Panc1 (cell line): ENCODE measurements at places on chromosomes 2 and 18. TPM values are rescaled to one million over a fixed set of nuclear protein-coding genes. Genes with fewer than 3 reads are reported as not detected.

Gene TSPYL6
- not detected for total RNA-seq

Gene CFAP65
- total RNA-seq, result 0.33 TPM

Gene ANKRD12
- total RNA-seq, result 30.7 TPM

Gene GTF2A1L
- not detected for total RNA-seq

Gene DNER
- 0.31 TPM for total RNA-seq
